ENCODE measurements at places on chromosomes 12 and 14.

- no peak for DNase-seq
Observed at GRCh38 chr14:89014569-89014850, 190.1 kb downstream of the TTC8 start.

DNA sequence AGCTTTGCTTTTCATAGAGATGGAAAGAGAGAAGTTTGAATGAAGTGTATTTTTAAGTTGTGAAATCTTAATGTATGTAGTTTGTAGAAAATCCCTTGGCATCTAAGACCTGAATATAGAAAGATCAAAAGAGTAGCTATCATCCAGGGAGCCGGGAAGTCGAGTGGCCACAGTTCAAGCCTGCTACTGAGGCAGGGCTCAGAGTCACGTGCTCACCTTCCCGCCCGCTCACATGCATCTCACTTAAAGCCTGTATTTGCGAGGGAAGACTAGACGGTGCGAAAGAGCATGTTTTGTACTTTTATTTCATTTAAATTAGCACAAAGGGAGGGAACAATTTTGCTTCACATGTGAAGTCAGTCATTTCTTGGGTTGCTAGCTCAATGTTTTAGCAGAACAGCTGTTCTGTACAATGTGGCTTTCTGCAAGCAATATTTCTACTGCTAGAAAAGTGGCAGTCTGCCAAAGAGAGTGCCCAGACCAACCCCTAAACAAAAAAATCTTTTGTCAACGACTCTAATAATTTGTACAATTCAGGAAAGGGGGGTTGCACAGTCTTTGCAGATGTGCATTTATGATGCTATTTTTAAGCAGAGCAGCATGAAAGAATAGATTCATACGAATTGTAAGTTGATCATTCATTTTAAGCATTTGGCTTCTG, 290.7 kb downstream of the NPAS3 start:
- DNase-seq, result no peak

GRCh38 chr12:131347732-131348131, 363.2 kb upstream of the SFSWAP start:
- DNase-seq, result no peak

DNA sequence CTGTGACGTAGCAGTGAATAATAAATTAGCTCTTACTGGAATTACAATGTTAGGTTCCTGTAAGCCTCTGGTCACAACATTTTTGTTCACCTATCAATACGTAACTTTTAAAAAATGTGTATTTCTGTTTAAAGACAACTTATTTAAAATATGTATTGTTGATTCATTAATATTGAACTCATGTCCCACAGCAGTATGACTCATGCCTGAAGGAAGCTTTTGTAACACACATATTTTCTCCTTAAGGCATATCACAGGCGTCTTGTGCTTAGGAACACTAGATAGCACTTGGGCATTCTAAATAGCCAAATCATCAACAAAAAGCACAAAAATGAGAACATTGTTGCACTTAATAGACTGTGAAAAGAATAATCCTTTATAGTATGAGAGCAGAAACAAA, 92.5 kb downstream of the GPHN start:
- DNase-seq, result no peak

DNA sequence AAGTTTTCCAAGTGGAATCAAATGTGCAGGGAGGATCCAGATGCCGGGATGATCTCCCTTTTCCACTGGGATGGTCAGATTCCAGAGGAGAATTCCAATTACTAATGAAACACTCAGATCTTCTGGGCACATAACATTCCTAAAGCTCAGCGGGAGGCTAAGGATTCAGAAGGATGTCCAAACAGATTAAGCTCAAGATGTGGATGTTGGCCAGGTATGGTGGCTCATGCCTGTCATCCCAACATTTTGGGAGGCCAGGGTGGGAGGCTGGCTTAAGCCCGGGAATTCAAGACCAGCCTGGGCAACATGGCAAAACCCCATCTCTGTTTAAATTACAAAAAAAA, 62.0 kb upstream of the PNMA1 start:
- DNase-seq, result no peak

DNA sequence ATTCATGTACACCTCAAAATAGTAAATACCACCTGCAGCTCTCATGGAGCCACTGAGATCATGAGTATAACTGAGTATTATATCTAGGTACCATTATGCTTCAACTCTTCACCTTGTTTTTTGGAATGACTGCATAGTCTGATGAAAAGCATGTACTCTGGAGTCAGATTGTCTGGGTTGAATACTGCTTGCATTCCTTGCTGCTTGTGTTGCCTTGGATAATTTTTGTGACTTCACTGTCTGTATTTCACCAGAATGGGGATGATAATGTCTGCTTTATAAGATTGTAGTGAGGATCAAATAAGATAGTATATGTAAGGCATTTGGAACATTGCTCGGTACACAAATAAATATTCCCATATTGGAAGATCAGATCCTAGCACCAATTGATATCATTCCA, 54.2 kb downstream of the SUSD6 start:
- no peak for DNase-seq

Measured in bone marrow (tissue), 2 donors.